IPS DF 6.9 (cell line): ENCODE measurements at places on chromosomes 1 and 21.
A peak's percentile ranks its signal among the peaks of the same experiment; 100 is the strongest.

- DNase-seq: peak; percentile 92
- peaks cover 7% of the 10 kb centered on the region; the same call in 1 of the 2 replicates for H3K36me3 ChIP-seq
- H3K4me3 ChIP-seq: peak overlapping the region; percentile 44; the same call in 1 of the 2 replicates
- H3K27ac ChIP-seq: no peak overlapping the region
- H3K4me1 ChIP-seq: peaks cover 5% of the 10 kb centered on the region
Measured at GRCh38 chr1:43270421-43271095, 775 bp downstream of the TMEM125 start.

GRCh38 chr1:224707843-224708725, 92.0 kb downstream of the CNIH3 start:
- DNase-seq: no peak
- H3K27me3 ChIP-seq: no peaks in the 10 kb centered on the region
- H3K4me3 ChIP-seq: no peak overlapping the region
- H3K27ac ChIP-seq: no peak overlapping the region
- peaks cover 5% of the 10 kb centered on the region for H3K4me1 ChIP-seq
- H3K36me3 ChIP-seq: no peaks in the 10 kb centered on the region

DNA sequence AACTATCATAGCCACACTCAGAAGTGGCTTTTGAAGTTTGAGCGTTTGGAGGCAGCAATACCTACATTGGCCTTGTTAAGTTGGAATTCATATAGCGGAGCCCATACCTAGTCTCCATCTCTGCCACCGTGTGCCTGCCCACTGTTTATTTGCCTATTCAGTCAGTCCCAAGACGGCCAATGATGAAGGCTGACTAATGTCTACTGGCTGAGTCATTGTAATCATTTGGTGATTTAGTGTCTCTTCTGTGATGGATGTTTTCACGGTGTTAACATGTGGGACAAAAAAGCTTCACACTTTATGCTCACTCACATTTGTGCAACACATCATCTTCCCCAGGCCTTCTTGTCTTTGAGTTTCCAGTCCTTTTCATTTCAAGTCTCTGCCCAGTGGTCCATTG, 92.6 kb upstream of the PBX1 start:
- H3K4me1 ChIP-seq: no peaks in the 10 kb centered on the region
- H3K36me3 ChIP-seq: no peaks in the 10 kb centered on the region
- H3K27me3 ChIP-seq: no peaks in the 10 kb centered on the region
- H3K27ac ChIP-seq: no peak overlapping the region
- H3K4me3 ChIP-seq: no peak overlapping the region
- DNase-seq: no peak

DNA sequence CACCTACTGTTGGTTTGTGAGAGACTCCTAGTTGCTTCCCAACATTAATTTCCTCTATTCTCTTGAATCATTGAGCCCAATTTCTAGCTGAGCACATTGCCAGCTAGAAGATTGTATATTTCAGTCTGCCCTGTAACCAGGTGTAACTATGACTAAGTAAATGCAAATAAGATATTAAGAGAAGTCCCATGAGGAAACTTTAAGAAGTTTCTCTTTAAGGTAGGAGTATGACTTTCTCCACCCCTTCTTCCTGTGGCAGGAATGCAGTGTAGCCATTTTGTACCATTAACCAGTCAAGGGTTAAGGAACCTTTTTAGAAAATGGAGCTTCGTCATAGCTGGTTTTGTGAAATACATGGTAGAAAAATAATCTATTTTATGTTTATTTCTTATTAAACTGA, 534.2 kb upstream of the RGS18 start:
- no peak overlapping the region for H3K27ac ChIP-seq
- H3K27me3 ChIP-seq: no peaks in the 10 kb centered on the region
- no peak overlapping the region for H3K4me3 ChIP-seq

GRCh38 chr1:6427441-6428390, 3.1 kb downstream of the ESPN start:
- peaks cover 12% of the 10 kb centered on the region; the same call in 1 of the 2 replicates for H3K4me1 ChIP-seq
- no peak for DNase-seq
- no peak overlapping the region for H3K27ac ChIP-seq
- peaks cover 31% of the 10 kb centered on the region for H3K27me3 ChIP-seq
- no peaks in the 10 kb centered on the region; the same call in 1 of the 2 replicates for H3K36me3 ChIP-seq

- no peaks in the 10 kb centered on the region for H3K36me3 ChIP-seq
- H3K4me3 ChIP-seq: no peak overlapping the region
- H3K4me1 ChIP-seq: peaks cover 1% of the 10 kb centered on the region; the same call in 1 of the 2 replicates
- no peak for DNase-seq
- no peak overlapping the region for H3K27ac ChIP-seq
Measured at GRCh38 chr1:193588311-193589082, 402.1 kb upstream of the B3GALT2 start.

GRCh38 chr1:218683242-218683641, 338.1 kb downstream of the TGFB2 start:
- H3K4me1 ChIP-seq: no peaks in the 10 kb centered on the region
- H3K27me3 ChIP-seq: no peaks in the 10 kb centered on the region
- no peak for DNase-seq
- H3K36me3 ChIP-seq: no peaks in the 10 kb centered on the region
- H3K27ac ChIP-seq: no peak overlapping the region
- H3K4me3 ChIP-seq: no peak overlapping the region

- no peak overlapping the region for H3K27ac ChIP-seq
- H3K4me3 ChIP-seq: no peak overlapping the region
- no peak for DNase-seq
- peaks cover 1% of the 10 kb centered on the region; the same call in 1 of the 2 replicates for H3K4me1 ChIP-seq
Measured at GRCh38 chr1:186188004-186188539, 187.0 kb downstream of the TPR start.

DNA sequence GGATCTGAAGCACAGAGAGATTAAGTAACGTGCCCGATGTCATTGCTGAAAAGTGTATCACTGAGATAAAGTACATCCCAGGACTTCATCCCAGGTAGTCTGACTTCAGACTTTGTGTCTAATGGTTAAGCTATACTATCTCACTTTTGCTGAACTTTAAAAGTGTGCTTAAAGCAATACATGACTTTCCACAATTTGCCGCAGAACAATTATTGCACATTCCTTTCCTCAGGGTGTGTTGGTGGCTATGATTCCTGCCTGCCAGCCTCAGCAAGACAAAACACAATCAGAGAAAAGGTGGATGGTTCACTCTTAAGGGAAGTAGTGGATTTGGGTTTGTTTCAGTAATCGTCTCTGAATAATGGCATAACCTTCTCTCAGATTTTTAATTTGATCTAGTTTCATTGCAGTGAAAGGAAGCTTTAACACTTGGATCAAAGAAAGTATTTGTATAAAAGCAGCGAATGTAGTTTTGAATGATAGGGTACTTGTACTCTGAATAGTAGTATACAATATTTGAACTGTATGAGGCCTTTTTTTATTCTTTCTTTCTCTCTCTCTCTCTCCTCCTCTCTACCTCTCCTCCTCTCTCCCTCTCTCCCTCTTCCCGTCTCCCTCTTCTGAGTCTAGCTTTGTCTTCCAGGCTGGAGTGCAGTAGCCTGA, 47.0 kb downstream of the CNST start:
- H3K36me3 ChIP-seq: no peaks in the 10 kb centered on the region
- no peak for DNase-seq
- H3K4me3 ChIP-seq: no peak overlapping the region
- H3K27me3 ChIP-seq: no peaks in the 10 kb centered on the region
- peaks cover 4% of the 10 kb centered on the region; the same call in 1 of the 2 replicates for H3K4me1 ChIP-seq

- no peak for DNase-seq
- H3K4me1 ChIP-seq: no peaks in the 10 kb centered on the region
- H3K36me3 ChIP-seq: no peaks in the 10 kb centered on the region
- H3K27ac ChIP-seq: no peak overlapping the region
- no peaks in the 10 kb centered on the region for H3K27me3 ChIP-seq
Measured at GRCh38 chr1:155864393-155864792, 5.0 kb downstream of the SYT11 start.

DNA sequence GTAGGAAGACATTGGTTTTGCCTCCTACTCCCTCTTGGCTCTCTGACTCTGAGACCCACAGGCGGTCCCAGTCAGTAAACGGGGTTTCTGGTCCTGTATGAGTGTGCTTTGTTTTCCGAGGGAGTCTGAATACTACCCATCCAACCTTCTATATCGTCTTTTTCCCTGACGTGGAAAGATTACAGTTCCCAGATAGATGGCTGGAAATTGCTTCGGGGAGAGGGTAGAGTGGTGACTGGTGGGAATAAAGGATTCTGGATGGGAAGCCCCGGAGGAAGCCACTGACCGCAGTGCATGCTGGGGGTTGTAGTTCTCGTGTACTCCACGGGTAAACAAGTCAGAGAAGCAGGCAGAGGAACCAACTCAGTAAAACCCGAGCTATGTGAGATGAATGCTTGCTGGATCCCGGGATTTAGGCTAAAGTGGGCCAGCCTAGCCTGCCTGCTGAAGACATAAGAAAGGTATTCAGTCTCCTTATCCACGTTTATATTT, 66.2 kb upstream of the IRF2BP2 start:
- no peaks in the 10 kb centered on the region for H3K27me3 ChIP-seq
- H3K36me3 ChIP-seq: no peaks in the 10 kb centered on the region
- no peak for DNase-seq
- H3K4me3 ChIP-seq: no peak overlapping the region
- no peak overlapping the region for H3K27ac ChIP-seq
- H3K4me1 ChIP-seq: no peaks in the 10 kb centered on the region

DNA sequence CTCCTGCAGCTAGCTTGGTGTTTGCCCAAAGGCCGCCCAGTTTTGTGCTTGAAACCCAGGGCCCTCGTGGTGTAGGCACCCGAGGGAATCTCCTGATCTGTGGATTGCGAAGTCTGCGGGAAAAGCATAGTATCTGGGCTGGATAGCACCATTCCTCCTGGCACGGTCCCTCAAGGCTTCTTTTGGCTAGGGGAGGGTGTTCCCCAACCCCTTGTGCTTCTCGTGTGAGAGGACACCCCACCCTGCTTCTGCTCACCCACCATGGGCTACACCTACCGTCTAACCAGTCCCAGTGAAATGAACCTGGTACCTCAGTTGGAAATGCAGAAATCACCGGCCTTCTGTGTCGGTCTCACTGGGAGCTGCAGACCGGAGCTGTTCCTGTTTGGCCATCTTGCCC, 403.5 kb downstream of the USP25 start:
- no peak overlapping the region for H3K4me3 ChIP-seq
- H3K27me3 ChIP-seq: no peaks in the 10 kb centered on the region
- H3K36me3 ChIP-seq: no peaks in the 10 kb centered on the region
- no peaks in the 10 kb centered on the region for H3K4me1 ChIP-seq

GRCh38 chr1:19398309-19398760, 86.2 kb downstream of the SLC66A1 start:
- no peaks in the 10 kb centered on the region for H3K27me3 ChIP-seq
- DNase-seq: no peak
- H3K4me1 ChIP-seq: peaks cover 16% of the 10 kb centered on the region
- H3K36me3 ChIP-seq: no peaks in the 10 kb centered on the region; the same call in 1 of the 2 replicates

DNA sequence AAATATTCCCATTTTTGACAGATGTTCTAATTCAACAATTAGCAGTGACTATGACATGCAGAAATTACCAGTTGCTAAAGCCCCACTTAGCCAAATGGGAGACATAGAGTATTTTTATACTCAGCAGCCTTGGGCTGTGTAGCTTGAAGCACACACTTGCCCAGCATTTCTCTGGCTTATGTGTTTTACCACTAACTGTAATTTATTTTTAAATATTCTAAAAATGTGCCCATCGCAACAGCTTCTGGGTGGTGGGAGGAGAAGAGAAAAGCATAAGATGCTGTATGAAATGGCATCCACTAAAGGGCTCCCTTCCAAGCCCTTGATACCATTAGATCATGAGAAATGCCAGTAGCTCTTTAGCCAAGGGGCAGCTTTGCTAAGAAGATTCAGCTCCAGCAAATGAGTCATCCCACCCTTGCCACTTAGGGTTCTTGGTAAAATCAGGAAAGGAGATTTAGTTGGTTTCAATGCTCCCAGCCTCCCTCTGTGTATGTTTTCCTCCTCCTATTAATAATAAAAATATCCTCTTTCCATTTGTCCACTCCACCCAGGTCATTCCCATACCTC, 462.7 kb upstream of the DEPDC1 start:
- H3K27me3 ChIP-seq: no peaks in the 10 kb centered on the region
- H3K27ac ChIP-seq: no peak overlapping the region
- no peak for DNase-seq

GRCh38 chr1:65691972-65692371, 100.7 kb upstream of the PDE4B start:
- H3K4me1 ChIP-seq: no peaks in the 10 kb centered on the region
- H3K4me3 ChIP-seq: no peak overlapping the region
- no peaks in the 10 kb centered on the region for H3K27me3 ChIP-seq
- no peaks in the 10 kb centered on the region for H3K36me3 ChIP-seq
- no peak for DNase-seq

DNA sequence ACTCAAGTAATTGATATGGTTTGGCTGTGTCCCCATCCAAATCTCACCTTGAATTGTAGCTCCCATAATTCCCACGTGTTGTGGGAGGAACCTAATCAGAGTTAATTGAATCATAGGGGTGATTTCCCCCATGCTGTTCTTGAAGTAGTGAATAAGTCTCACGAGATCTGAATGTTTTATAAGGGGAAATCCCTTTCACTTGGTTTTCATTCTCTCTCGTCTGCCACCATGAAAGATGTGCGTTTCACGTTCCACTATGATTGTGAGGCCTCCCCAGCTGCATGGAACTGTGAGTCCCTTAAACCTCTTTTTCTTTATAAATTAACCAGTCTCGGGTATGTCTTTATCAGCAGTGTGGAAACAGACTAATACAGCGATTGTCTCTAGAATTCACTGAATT, 135.4 kb downstream of the BACH1 start:
- H3K27ac ChIP-seq: no peak overlapping the region
- H3K36me3 ChIP-seq: no peaks in the 10 kb centered on the region
- H3K4me1 ChIP-seq: no peaks in the 10 kb centered on the region
- no peaks in the 10 kb centered on the region for H3K27me3 ChIP-seq
- H3K4me3 ChIP-seq: no peak overlapping the region

DNA sequence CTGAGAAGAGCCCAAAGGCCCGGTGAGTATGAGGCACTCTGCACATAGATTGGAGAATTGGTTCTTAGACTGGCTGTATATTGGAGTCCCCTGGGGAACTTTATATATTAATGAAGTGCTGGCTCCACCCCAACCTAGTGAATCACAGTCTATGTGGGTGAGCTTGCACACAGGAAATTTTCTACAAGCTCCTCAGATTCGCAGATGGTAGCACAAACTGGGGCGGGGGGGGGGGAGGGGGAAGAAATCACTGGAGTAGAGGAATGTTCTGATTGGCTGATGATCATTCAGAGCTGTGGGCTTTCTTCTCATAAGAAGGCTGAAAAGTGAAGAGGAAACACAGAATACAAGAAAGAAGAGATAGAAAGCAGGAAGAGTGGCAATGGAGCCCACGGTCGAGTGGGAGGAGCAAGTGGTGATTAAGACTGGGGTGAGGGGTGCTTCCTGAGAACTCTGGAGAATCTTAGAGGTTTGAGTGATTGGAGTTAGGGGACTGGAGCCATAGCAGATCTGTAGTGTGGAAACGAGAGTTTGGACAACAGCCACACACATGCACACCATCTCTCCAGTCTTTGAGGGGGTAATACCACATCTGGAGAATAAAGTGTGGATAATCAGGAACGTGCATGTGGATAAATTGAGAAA, 465.9 kb upstream of the DAB1 start:
- H3K36me3 ChIP-seq: no peaks in the 10 kb centered on the region
- H3K27me3 ChIP-seq: no peaks in the 10 kb centered on the region
- H3K4me3 ChIP-seq: no peak overlapping the region
- no peak for DNase-seq

DNA sequence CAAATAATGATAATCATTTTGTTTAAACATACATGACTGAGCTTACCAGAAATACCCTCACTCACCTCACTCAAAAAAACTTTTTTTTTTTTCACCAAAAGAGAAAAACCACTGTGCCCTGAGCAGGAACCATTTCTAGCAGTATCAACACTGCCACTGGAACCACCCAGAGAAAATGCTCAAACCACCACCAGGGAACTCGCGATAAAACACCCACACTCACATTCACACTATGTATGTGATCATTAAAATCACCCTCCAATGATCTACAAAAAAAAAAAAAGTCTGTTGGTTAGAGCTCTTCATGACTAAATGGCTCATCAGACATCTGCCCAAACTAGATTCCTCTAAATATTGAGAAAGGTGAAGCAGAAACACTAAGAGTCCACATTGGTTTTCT, 11.5 kb downstream of the TIAM1 start:
- H3K27ac ChIP-seq: no peak overlapping the region
- no peak for DNase-seq
- H3K36me3 ChIP-seq: no peaks in the 10 kb centered on the region
- no peaks in the 10 kb centered on the region; the same call in 1 of the 2 replicates for H3K4me1 ChIP-seq
